ENCODE measurements at places on chromosomes 13 and 19.

GRCh38 chr13:52744842-52745375, 5.3 kb upstream of the CNMD start:
- H3K4me1 ChIP-seq = no peaks in the 10 kb centered on the region
- H3K27ac ChIP-seq = no peak overlapping the region
- no peak overlapping the region for H3K4me3 ChIP-seq
- peaks cover 25% of the 10 kb centered on the region for H3K27me3 ChIP-seq
- no peak for DNase-seq

- H3K27ac ChIP-seq = no peak overlapping the region
- DNase-seq = no peak
- H3K27me3 ChIP-seq = no peaks in the 10 kb centered on the region
- no peaks in the 10 kb centered on the region for H3K36me3 ChIP-seq
- H3K4me1 ChIP-seq = no peaks in the 10 kb centered on the region
- H3K4me3 ChIP-seq = no peak overlapping the region
These were observed 517.4 kb downstream of the RFC3 start for GRCh38 chr13:34335014-34336007.

DNA sequence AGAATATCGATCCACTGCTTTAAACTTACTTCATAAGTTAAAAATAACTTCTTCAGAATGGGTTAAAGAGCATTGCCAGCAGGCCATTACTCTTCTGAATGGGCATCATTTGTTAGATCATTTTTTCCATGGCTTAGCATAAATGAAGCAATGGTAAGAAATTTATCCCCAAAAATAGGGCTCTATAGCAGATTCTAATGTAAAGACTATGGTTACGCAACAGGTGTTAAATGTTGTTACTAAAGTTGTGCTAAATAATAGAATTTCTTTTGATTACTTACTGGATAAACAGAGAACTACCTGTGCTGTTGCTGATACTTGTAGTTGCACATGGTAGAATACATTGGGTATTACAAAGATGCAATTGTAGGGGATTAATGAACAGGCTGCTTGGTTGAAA, 15.9 kb upstream of the ZNF98 start:
- no peak overlapping the region for H3K27ac ChIP-seq
- H3K4me3 ChIP-seq = no peak overlapping the region
- no peaks in the 10 kb centered on the region for H3K36me3 ChIP-seq
- DNase-seq = no peak

DNA sequence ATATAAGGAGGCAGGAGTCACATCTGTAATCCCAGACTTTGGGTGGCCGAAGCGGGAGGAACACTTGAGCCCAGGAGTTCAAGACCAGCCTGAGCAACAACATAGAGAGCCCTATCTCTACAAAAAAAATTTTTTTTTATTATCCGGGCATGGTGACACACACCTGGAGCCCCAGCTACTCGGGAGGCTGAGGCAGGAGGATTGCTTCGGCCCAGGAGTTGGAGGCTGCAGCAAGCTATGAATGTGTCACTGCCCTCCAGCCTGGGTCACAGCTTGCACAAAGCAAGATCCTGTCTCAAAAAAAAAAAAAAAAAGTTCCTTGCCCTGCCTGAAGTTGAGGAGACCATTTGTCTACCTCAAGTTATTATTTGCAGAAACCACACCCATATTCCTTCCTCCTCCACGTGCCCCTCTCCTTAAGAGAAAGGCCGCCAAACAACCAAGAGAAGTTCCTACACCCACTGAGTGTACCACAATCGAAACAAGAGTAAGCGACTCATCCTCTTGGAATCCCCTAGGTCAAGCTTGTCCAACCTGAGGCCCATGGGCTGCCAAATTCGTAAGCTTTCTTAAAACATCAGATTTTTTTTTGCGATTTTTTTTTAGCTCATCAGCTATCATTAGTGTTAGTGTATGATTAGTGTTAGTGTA, 2.2 kb downstream of the ABCC4 start:
- no peak overlapping the region for H3K4me3 ChIP-seq
- H3K36me3 ChIP-seq = no peaks in the 10 kb centered on the region

Measured in CD4-positive, alpha-beta T cell (primary cell).